ENCODE measurements at places on chromosomes 12 and 14.

- no peak for DNase-seq
These were observed 504.1 kb downstream of the TMTC2 start for GRCh38 chr12:83190631-83191390.

- no peak for DNase-seq
These were observed 18.5 kb downstream of the PPP2R5E start for GRCh38 chr14:63524537-63525155.

- no peak for DNase-seq
These were observed 188.4 kb downstream of the PAH start for GRCh38 chr12:102728506-102729242.

DNA sequence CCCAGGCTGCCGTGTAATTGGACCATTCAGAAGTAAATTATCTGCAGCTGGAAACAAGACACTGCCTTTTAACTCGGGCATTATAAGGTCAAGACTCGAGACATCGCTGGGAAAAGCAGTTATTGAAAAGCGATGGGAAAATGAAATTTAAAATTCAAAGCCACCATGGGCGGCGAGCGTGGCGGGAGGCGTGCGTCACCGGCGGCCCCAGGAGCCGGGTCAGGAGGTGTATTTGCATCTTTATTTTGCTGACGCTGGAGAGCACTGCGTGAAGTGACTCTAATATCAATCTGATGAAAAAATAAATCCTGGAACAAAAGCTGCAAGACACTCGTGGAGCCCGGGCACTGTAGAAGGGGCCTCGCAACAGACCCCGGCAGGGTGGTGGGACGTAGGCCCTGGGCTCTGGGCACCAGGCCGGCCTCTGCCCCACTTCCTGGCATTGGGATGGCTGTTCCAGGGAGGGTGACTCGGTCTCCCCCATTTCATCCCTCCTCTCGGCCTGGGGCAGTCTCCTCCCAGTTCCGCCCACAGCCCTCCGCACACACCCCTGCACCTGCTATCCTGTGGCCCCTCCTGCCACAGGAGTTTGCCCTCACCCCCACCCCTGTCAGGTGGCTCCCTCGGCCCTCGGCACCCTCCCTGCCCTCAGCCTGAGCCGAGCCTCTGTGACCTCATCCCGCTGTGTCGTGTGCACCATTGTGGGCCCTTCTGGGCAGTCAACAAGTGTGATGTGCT lies 196.2 kb downstream of the KIF26A start:
- no peak for DNase-seq

DNA sequence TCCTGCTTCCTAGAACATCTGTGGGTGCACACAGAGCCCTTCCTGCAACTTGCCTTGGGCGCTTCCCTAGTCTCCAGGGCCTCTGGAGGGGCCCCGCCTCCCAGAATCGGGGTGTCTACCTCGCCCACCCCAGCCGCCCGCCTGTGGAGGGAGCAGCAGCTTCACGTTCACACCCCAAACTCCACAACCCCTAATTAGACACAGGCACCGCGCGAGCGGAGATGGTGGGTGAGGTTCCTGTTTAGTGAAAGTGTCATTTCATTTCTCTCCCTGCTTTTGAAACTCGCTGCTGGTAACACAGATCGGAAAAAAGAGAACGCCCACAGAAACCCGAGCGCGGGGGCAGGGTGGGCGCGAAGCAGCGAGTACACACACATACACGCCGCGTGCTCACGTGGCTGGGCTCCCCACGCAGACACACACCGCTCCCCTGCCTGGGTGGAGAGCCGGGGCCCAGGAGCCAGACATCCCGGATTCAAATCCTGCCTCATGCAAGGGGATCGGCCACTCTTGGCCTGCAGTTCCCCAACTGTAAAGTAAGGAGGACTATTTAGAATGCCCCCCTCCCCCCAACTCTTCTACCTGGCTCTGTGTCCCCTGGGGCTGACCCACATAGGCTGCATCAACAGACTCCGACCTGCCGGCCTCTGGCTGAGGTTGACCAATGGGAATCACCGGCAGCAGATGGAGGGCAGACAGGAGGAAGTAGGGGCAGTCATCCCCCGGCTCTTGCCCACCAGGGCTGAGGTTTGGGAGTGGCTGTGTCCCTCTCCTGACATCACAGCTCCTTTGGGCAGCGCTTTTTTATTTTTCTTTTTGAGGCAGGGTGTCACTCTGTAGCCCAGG lies 79.2 kb upstream of the NCOR2 start:
- DNase-seq = no peak

DNA sequence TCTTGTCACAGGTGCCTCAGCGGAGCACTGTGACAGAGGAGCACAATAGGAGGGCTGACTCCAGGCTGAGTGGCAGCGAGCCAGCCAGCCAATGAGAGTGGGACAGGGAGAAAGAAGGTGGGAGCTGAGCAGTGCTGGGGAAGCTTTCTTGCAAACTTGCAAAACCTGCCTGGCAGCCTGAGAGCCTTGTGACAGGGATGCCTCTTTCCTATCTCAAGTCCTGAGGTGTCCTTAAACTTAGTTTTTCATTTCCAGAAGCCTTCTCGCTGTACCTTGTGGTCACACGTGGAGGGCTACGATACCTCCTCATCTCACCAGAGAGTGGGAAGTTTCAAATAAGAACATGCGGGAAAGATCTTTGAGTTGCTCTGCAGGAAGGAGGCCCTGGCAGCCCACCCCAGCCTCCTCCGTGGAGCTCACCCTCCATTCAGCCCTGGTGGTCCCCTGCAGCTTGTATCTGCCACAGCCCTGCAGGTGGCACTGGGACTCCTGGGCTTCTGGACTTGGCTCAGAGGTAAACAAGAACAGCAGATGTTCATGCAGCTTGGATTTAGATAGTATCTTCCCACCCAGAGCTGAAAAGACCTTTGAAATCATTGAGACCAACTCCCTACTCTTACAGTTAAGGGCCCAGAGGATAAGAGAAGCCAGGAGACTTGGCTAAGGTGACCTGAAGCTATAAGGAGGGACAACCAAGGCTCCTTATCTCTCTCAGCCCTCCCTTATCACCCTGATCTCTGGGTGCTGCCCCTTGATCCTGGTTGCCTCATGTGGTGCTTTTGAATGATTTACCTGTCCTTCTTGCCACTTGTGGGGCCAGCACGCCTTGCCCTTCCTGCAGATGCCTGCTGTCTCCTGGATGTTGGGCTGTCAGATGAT lies 153.5 kb upstream of the MAX start:
- no peak for DNase-seq

DNA sequence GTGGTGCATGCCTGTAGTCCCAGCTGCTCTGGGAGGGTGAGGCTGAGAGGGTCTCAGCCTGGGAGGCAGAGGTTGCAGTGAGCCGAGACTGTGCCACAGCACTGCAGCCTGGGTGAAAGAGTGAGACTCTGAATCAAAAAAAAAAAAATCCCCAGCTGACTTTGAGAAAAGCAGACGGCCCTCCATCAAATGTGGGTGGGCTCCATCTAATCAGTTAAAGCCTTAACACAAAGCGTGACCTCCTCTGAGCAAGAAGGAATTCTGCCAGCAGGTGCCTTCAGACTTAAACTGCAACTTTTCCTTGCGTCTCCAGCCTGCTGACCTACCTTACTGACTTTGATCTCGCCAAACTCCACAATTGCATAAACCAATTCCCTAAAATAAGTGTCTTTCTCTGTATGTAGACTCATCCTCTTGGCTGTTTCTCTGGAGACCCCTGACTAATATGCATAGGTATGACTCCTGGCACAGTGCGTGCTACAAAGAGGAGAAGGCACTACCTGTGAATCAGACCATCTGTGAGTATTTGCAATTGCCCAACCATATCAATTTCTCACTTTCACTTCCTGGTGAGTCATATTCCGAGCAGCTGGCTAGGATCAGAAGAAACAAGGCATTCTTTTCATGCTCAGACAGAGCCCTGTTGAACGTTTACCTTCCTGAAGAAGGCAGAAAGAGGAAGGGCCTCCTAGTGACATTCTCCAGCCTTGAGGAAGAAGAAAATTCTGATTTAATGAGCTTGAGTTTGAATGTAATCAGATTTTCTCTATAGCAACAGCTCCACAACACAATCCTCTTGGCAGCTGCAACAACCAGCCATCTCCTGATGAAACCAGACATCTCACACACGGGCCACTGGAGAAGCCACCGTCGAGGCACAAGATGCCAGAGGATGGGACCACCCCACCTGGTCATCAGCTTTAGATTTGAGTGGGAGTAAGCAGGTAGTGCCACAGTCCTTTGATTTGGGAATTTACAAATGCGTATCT lies 54.3 kb downstream of the CLMN start:
- DNase-seq = peak; percentile 94

GRCh38 chr14:98489115-98489514 lies 782.9 kb downstream of the BCL11B start:
- no peak for DNase-seq

DNA sequence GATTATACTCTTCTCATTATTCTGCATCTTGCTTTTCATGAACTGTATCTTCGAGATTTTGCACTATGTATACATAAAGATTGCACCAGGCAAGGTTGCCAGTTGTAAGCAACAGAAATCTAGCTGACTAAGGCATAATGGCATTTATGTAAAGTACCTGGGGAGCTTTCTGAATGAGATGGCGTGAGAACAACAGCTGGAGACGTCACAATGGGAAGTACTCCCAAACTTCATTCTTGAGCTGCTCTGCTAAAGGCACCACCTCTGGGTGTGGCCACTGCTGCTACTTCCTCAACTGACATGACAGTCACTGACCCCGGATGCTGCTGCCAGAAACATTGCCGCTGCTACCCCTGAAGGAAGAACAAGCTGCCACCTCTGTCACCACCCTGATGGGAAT lies 220.7 kb downstream of the NOVA1 start:
- no peak for DNase-seq

GRCh38 chr14:53619691-53620231 lies 336.9 kb downstream of the BMP4 start:
- DNase-seq = peak; percentile 61

- no peak for DNase-seq
These were observed 433.0 kb upstream of the LMO3 start for GRCh38 chr12:17038923-17039322.

DNA sequence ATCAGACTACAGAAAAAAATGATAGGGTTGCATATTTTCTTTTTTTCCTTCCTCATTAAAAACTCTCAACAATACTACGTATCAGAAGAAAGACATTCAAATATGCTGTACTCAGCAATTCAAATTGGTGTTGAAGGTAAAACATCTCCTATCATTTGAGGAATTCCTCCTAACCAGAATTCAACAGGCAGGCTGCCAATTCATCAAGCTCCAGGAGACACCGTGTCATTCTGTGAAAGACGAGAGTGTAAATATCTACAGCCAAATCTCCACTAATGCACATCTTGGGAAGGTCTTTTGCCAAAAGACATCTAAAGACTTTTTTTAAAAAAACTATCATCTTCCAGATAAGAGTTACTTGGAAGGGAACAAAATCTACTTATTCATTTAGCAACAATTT lies 26.6 kb downstream of the NT5DC3 start:
- no peak for DNase-seq

DNA sequence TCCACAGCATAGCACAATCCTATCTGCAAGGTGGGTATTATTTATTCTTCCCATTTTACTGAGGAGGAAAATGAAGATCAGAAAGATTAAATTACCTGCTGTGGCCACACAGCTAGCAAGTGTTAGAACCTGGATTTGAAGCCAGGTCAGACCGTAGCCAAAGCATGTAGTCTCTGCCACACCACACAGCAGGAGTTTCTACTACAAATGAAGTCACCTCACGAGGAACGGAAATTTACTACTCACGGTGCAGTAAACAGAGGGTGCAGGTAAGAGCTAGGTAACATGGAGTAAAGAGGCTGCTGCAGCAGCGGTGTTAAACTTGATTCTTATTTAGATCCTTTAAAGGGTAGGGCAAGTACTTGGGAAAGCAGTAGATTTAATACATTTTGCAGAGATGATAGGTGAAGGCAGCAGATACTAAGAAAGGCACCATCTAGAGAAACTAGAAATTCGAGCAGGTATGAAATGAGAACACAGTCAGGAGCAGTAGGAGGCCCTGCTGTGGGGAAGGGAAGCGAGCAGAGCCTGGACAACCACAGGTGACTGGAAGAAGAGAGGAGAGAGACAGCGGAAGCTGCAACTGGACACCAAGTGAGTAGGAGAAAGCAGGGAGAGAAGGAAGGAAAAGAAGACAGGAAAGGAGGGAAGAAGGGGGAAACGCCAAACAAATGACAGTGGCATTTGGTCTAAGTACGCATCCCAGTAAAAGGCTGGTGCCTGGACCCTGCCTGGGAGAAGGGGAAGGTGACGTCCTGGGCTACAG lies 21.5 kb downstream of the SPTB start:
- DNase-seq = no peak

DNA sequence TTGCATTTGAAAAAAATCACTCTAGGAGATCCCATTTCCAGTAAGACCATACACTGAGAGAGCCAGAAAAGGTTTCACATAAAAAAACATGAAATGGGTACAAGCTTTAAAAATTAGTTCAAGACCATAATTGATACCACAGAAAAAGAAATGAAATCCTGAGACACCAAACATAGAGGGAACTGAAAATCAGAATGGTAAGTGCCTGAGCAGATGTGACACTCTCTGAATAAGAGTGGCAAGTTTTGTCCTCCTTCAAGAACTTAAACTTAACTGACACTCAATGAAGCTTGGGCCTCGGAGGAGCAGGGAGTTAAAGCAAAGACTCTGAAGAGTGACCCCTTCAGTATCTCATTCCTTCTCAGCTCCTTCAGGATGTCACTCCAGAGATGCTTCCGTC lies 23.2 kb upstream of the PTGDR start:
- no peak for DNase-seq

DNA sequence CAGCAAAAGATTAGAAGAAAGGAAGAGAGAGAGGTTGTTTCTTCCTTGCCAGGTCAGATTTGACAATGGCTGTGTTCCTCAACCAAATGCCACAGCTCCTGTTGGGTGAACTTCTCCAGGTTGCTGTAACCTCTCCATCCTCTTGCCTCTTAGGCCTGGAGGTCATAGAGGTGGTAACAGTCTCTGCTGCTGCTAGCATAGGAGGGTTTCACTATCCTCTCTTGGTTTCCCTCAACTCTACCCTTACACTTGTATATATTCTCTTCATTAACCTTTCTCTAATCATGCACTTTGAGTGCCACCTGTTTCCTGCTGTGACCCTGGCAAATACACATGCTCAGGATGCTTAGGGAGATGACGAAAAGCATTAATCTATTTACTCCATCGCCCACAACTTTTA lies 67.7 kb upstream of the HIF1A start:
- no peak for DNase-seq

DNA sequence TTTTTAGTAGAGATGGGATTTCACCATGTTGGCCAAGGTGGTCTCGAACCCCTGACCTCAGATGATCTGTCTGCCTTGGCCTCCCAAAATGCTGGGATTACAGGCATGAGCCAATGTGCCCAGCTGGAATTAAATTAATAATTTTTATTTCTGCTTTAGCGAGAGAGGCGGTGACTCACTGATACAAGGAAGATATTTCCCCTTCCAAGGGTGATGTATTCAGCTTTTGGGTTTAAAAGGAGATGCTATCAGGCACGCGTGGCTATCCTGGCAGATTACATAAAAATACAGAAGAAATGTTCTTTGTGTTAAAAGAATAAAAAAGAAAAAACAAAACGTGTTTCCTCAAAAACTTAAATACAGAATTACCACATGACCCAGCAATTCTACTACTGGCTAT lies 12.4 kb upstream of the P2RX7 start:
- no peak for DNase-seq

- no peak for DNase-seq
These were observed 163.5 kb downstream of the AACS start for GRCh38 chr12:125228519-125229260.

Data from AG10803 (cell line).